ENCODE measurements at places on chromosomes 7 and 10. TPM values are rescaled to one million over a fixed set of nuclear protein-coding genes. Genes with fewer than 3 reads are reported as not detected.

GRCh38 chr7:124162667-124163066 is 129.8 kb upstream of the TMEM229A start:
- peaks cover 5% of the 10 kb centered on the region for H3K4me1 ChIP-seq
- no peak for DNase-seq

DNA sequence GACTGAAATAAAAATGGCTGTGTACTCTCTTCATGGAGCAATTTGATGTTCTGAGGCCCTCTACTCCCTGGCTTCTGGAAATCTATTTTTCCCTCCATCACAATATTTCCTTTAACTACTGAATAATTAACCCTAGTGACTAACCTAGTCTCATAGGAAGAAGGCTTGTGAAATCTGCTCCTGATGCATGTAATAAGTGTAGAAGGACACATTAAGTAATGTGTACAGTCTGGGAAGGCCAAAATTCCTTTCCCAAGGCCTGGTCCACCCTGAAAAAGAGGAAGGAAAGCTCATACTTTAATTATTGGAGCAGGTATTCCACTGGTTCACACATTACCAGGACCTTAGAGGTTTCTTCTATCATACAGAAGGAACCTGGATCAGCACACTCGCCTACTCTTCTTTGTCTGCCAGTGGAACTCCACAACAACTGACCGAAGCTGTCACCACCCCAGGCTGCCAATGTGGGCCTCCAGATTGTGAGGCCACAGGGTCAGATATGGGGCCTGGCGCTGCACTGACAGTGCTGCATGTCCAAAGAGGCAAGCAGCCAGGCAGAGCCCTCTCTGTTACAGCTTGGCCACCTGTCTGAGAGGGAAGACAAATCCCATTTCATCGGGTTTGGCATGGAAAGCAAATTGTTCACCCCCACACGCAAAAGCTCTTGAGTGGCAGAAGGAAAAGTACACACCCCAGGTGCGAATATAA is 54.4 kb upstream of the FAM133B start:
- no peak for DNase-seq
- H3K4me1 ChIP-seq = peaks cover 8% of the 10 kb centered on the region
- H3K36me3 ChIP-seq = no peaks in the 10 kb centered on the region
- no peak overlapping the region for H3K4me3 ChIP-seq
- H3K27ac ChIP-seq = no peak overlapping the region
- no peaks in the 10 kb centered on the region for H3K27me3 ChIP-seq

The CDHR3 gene
- 5.4 TPM for total RNA-seq

DNA sequence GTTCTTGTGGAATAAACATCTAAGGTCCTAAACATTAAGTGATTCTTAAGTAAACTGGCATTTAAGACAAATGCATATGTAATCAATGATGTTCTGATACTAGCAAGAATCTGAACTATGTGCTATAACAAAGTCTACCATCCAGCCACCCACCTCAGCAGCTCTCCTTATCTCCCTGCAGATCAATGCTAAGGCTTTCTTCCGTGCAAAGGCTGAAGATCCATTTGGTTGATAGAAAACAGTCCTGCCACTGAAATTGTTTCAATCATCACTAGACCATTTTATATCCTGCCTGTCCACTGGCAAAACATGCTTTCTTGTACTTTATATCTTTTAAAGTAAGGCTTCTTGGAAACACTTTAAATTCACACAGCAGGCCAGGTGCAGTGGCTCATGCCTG is 6.3 kb upstream of the SMKR1 start:
- H3K27ac ChIP-seq = no peak overlapping the region
- H3K4me1 ChIP-seq = no peaks in the 10 kb centered on the region
- peaks cover 4% of the 10 kb centered on the region for H3K36me3 ChIP-seq
- H3K4me3 ChIP-seq = no peak overlapping the region
- H3K27me3 ChIP-seq = peaks cover 3% of the 10 kb centered on the region

The CH25H gene
- not detected for total RNA-seq

The AHR gene
- 12.1 TPM for total RNA-seq

The TAS2R4 gene
- 1.1 TPM for total RNA-seq

Data from neural crest cell (in vitro differentiated cells).